ENCODE measurements at places on chromosomes 2 and 18. TPM values are rescaled to one million over a fixed set of nuclear protein-coding genes. Genes with fewer than 3 reads are reported as not detected.

DNA sequence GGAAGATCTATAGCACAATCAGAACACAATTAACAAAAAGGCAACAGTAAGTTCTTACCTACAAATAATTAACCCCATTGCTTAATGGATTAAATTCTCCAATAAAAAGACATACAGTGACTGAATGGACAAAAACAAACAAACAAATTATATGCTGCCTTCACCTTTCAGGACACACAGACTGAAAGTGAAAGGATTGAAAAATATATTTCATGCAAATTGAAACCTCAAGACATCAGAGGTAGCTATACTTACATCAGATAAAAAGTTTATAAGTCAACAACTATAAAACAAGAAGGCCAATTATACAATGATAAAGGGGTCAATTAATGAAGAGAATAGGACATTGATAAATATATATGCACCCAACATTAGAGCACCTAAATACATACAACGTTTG is 741.2 kb upstream of the FAM98A start:
- DNase-seq, result no peak

The MSH2 gene
- 8.8 TPM for total RNA-seq

- DNase-seq, result peak; percentile 59
Measured at GRCh38 chr2:64655018-64655664, 1.4 kb upstream of the SERTAD2 start.

GRCh38 chr2:3197308-3197707 is 180.3 kb downstream of the EIPR1 start:
- no peak for DNase-seq

DNA sequence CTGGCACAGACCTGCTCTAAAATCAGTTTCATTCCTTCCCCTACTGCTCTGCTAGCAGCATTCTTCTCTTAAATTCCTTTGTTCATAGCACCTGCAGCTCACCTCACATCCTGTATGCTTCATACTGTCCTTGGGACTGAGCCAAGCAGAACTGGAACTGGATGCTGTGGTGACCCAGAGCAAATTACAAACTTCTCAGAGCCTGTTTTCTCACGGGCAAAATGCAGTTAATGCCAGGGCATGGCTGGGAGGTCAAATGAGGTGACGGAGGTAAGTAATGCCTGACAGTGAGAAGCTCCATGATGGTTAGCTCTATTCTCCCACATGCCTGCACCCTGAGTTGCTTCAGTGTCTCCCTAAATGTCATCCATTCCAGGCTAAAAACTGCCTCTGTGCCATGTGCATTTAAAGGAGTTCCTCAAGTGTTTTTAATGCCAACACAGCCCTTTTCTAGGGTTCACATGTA is 29.7 kb downstream of the C2orf42 start:
- DNase-seq, result no peak

GRCh38 chr2:217990791-217991465 is 11.9 kb downstream of the TNS1 start:
- no peak for DNase-seq

DNA sequence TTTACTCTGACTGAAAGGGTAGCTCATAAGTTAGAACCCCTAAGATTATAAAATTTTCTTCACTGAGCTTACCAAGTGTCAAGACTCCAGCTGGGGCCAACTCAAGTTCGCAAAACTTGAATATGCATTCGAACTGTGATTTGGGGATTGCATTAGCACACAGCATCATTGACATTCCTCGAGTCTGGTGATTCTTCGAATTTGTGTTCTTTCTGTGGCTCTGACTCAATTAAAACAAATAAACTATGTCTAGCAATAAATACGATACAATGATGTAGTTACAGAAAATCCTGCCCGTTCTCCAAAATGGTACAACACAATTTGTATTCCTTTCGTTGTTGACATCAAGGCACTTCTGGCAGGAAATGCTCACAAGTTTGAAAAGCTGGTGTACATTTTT is 11.1 kb downstream of the CCL20 start:
- no peak for DNase-seq

- no peak for DNase-seq
Measured at GRCh38 chr18:41042866-41043265, 912.2 kb upstream of the PIK3C3 start.

DNA sequence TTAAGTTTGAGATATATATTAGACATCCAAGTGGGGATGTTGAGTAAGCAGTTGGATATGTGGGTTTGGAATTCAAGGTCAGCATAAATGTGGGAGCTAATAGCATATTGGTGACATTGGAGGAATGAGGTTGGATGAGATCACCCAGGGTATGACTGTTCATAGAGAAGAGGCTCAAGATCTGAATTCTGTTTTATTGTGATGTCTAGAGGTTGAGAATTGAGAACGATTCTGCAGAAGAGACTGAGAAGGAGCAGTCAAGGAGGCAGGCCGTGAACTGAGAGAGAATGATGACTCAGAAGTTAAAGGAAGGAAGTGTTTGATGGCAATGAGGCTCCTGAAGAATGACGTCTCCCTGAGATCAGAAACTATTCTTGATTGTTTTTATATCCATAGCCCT is 5.9 kb downstream of the SERPINB11 start:
- DNase-seq, result no peak

DNA sequence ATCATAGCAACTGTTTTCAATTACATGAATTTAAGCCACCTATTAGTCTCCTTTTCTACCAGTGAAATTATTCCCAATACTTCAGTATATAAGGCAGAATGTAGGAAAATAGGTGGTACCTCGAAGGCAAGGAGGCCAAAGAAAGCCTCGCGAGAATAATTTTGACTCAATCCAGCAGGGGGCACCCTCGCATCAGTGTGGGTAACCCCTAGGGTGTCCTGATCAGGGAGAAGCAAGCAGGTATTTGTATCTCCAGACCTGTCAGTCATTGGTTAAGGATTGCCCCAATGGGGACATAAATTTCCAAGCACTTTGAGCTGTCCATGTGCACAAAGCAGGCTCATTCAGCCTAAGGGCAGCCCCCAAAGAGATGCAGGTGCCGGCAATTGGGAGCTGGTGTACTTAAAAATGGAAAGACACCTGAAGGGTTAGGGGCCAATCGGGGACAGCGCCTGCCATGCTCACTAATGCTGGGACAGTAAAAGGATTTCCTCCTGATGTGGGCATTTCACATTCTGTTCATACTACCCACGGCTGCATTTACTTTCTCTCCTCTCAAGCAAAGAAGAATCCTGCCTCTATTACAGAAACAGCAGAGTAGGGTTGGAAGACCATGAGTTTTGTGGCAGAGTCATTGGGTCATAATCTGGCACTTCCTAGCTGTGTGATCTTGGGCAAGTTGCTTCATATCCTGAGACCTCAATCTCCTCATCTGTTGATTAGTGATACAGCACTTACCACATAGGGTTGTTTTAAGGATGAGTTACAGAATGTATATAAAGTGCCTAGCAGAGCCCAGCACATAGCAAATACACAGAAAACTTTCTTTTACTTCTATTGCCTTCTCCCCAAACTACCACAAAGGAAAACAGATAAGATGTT is 136.1 kb downstream of the ICOS start:
- DNase-seq, result peak; percentile 61

DNA sequence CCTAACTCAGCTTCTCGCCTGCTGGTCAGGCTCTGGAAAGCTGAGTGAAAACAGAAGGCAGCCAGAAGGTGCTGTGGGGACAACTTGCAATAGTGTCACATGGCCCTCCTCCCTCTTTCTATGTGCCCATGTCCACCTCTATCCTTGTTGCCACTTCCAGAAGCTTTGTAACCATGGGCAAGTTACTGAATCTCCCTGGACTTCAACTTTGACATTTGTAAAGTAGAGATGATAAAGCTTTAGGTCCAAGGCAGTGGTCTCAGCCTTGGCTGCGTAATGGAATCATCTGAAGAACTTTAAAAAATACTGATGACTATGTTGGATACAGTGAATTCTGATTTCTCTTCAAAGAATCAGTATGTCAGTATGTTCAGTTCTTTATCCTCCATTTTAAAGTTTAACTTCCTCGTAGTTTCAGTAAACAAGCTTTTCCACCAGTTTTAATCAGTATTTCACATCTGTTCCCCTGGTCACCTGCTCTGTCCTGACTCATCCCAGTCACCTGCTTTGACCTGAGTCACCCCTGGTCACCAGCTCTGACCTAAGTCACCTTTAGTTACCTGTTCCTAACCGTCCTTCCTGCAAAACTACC is 245.2 kb upstream of the STON1 start:
- DNase-seq, result no peak

GRCh38 chr2:63814114-63814513 is 27.6 kb upstream of the UGP2 start:
- DNase-seq, result no peak

The MPHOSPH10 gene
- total RNA-seq, result 51.4 TPM

GRCh38 chr2:157874348-157874747 is 1.8 kb downstream of the ACVR1 start:
- DNase-seq, result no peak

DNA sequence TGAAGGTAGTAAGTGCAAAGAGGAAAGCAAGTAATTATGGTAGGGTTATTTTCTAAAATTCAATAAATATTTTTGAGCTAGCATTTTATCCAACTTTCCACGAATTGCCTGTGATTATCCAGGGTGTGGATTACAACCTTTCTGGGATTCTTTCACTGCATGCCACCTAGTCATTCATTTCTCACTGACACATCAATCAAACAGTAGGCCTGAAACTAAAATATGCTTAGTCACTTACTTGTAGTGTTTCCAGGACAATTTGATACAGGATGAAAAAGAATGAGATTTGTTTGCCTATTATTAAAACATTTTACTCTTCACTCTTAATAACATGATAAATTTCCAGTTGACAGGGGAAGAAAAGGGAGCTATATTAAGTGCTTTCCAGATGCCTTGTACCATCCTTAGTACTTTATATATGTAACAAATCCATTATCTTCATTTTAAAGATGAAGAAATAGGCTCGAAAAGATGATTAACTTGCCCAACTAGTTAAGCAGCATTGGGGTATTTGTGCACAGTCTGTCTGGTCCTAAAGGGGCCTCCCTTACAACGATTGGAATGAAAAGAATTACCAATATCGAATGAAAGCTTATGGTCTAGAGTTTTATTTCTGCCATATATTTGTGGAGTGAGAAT is 70.4 kb downstream of the KCTD1 start:
- DNase-seq, result no peak

The CREB1 gene
- 51.4 TPM for total RNA-seq

- no peak for DNase-seq
Measured at GRCh38 chr2:3604207-3604877, 9.4 kb downstream of the COLEC11 start.

- no peak for DNase-seq
Measured at GRCh38 chr2:39772086-39772811, 6.8 kb downstream of the THUMPD2 start.

DNA sequence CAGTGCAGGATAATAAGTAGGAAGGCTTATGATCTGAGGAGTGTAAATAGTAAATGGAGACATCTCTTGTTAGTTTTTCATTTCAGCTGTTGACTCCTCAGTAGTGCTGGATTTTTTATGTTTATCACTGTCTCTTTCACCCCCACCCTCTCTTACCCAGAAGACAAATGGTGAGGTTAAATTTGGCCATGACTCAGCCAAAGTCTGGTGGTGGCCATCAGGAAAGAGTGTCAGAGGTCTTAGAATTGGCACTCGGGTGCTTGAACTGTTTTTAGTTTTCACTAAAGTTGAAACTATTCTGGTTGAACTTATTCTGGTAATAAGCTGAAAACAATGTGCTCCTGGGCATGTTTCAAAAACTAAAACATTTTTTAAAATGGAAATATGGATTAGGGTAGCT is 123.3 kb downstream of the FHOD3 start:
- no peak for DNase-seq

The CHPF gene
- 6.2 TPM for total RNA-seq

The RRM2 gene
- 2.1 TPM for total RNA-seq

- no peak for DNase-seq
Measured at GRCh38 chr2:36605273-36605672, 7.3 kb upstream of the FEZ2 start.

DNA sequence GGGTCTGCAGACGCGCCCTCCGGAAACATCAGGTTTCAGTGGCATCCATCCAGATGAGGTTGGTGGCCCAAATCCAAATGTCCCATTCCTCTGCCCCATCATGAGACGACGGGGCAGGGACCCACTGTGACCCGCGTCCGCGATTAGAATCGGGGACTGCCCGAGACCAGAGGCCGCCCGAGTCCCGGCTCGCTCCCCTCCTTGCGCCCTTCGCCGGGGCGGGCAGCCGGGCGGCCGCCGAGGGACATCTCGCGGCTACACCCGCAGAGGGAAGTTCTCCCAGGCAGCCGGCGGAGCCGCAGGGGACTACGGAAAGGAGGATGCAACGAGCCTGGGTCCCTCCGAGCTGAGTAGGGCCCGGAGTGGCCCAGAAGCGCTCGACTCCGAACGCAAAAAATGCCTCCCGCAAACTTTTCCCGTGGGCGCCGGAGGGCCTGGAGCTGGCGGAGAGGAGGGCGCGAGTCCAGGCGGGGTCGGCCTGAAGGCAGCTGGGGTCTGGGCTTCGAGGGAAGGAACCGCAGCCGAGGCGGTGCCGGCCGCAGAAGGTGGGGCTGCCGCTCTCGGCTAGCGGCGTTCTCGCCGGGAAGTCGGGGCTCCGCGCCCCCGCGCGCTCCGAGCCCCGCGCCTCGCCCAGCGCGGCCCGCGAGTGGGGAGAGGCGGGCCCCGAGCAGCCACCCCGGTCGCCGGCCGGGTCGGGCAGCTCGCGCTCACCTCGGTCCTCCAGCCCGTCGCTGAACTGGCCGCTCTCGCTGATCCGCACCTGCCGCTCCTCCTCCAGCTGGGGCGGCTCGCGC is 580 bp downstream of the TMEM163 start:
- no peak for DNase-seq

- no peak for DNase-seq
Measured at GRCh38 chr2:88729061-88729745, 37.7 kb downstream of the RPIA start.

DNA sequence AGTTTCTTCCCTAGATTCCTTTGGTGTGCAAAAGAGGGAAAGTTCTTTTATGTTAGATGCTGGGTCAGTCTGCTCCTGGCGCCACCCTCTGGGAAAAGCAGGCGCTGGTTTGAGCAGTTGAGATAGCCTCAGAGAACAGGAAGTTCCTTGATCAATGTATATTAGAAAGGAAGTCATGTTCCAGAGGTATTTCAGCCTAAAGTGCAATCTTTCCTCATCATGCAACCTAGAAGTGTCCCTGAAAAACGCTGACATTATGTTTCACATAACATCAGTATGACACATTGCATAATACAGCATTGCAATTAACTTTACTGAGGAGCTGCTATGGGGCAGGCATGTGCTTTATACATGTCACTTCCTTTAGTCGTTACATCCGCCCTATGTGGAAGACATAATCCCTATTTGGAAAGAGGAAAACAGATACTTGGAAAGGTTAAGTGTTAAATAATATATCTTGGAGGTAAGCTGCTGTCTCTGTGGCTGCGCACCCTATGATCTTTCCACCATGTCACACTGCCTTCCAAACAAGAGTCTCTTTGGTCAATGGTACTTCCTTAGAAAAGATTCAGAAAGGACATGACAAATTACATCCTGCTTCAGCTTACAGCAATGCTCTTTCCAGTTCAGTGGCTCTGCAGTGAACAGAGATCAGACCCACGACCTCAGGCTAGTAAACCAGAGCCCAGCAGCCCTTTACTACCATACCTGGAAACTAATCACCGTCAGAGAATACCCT is 369.7 kb downstream of the RAD51AP2 start:
- DNase-seq, result no peak

The KRTCAP3 gene
- 6.6 TPM for total RNA-seq

The FOXD4L1 gene
- total RNA-seq, result not detected

The SCN3A gene
- not detected for total RNA-seq

- peak; percentile 60 for DNase-seq
Measured at GRCh38 chr2:26970244-26970927, at the start of gene MAPRE3. MAPRE3 (plus strand) TSS chr2:26970637; CDS start chr2:27022219, 51,582 bp downstream.

- no peak for DNase-seq
Measured at GRCh38 chr2:168691221-168691620, 111.2 kb upstream of the NOSTRIN start.
